ENCODE measurements at places on chromosomes 4 and X.

GRCh38 chrX:15947648-15948317, 93.2 kb upstream of the AP1S2 start:
- DNase-seq, result no peak

- DNase-seq, result peak; percentile 7
Observed at GRCh38 chr4:73068491-73069337, 802 bp downstream of the COX18 start.

GRCh38 chr4:57195622-57196021, 85.4 kb upstream of the IGFBP7 start:
- no peak for DNase-seq

GRCh38 chrX:107880054-107880610, 54.5 kb downstream of the MID2 start:
- DNase-seq, result no peak

GRCh38 chr4:76147454-76148141, 599 bp downstream of the NUP54 start:
- peak; percentile 68 for DNase-seq
